ENCODE measurements at places on chromosomes 5 and 9.

GRCh38 chr9:85115473-85115872 lies 445.9 kb downstream of the NTRK2 start:
- DNase-seq = peak; percentile 8

DNA sequence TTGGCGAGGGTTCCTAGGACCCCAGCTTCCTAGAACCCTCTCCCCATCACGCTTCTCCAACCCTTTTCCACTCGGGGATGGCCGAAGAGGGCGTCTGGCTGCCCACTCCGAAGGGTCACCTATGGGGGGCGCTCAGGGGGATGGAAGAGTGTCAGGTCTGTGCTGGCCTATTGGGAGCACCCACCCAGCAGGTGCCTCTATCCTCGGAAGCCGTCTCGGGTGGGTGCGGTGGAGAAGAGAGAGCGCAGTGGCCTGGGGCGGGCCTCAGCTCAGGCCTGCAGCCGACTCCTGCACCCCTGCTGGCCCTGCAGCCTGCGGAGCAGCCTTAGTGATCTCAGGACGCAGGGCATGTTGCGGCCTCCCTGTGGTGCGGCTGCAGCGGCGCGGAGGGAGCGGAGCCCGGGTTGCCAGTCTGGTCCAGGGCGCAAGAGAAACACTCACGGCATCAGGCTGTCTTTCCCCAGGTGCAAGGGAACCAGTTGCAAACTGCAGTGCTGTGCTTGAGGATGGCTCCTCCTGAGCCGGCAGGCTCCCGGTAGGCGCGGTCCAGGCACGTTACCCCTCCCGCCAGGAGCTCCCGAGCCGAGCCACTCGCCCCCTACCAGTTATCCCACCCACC lies 1.5 kb upstream of the IRX2 start:
- DNase-seq = peak; percentile 15

GRCh38 chr9:91953718-91954117 lies 3.7 kb upstream of the ROR2 start:
- no peak for DNase-seq

GRCh38 chr5:142748568-142749249 lies 21.5 kb upstream of the ARHGAP26 start:
- no peak for DNase-seq

DNA sequence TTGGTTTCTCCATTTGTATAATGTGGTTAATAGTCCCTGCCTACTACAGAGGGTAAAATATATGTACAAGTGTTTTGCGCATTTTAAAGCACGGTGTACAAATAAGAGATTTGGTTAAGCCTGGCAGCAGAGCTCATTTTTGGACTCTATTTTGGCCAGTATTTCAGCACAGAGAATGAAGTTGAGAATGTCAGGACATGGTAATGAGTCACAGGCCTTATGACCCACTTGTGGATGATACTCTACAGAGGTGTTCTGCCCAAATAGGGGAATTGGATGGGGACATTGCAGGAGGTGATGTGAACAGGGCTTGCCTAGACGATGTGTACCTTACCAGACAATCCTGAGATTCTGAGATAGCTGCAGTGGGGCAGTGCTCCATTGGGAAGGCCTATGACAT lies 50.6 kb downstream of the MELK start:
- peak; percentile 4 for DNase-seq

DNA sequence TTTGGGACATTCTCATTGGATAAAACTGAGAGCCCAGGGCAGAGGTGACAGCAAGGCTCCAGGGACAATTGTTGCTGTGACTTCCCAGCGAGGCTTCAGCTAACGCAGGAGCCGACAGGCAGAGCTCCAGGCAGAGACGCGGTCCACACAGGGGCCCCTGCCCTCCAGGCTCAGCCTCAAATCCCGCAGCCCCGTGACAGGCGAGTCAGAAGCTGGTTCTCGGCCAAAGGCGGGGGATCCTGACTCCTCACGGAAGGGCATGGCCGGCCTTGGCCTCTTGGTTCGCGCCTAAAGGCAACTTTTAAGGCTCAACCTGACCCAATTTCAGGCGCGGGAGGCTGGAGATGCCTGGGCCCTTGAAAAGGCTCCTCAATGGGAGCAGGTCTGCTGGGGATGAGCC lies 21.3 kb downstream of the SLC12A7 start:
- DNase-seq = no peak

DNA sequence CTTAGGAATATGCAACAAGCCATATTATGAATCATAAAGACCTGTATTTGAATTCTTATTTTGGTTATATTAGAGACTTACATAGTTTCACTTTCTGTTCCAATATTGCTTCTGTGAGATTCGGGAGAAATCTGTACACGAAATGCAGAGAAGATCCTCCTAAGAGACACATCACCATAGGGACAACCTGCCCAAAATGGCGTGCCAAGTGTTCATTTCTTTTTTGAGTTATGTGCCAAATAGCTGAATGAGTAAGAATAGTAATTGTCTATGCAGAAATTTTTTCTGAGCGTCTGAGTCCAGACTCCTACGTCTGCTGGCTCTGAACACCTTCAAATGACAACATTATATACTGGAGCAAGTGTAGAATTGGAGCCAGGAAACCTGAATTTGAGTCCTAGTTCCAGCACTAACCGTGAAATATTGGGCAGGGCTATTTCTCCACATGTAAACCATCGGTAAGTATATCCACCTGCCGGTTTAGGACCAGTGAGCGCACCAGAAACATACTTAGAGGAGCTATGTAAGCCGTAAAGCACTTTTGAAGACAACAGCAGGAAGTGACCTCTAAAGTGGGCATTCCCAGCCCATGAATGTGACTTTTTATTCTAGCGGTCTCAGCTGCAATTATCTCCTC lies 163.9 kb upstream of the DMRT1 start:
- no peak for DNase-seq

- DNase-seq = peak; percentile 29
Measured at GRCh38 chr9:92716557-92716956, 46.6 kb upstream of the IPPK start.

- DNase-seq = no peak
Measured at GRCh38 chr5:73740274-73740790, 114.3 kb downstream of the ARHGEF28 start.

- no peak for DNase-seq
Measured at GRCh38 chr5:143074414-143074996, 304.3 kb downstream of the ARHGAP26 start.

- no peak for DNase-seq
Measured at GRCh38 chr5:172873513-172873912, 39.5 kb downstream of the ERGIC1 start.

- DNase-seq = no peak
Measured at GRCh38 chr5:161850491-161850890, 2.6 kb downstream of the GABRA1 start.

- DNase-seq = no peak
Measured at GRCh38 chr5:93810780-93811179, 69.4 kb upstream of the POU5F2 start.

- no peak for DNase-seq
Measured at GRCh38 chr9:95060234-95060633, 257.3 kb downstream of the FANCC start.

GRCh38 chr9:24912767-24913166 lies 367.1 kb upstream of the IZUMO3 start:
- DNase-seq = peak; percentile 18

DNA sequence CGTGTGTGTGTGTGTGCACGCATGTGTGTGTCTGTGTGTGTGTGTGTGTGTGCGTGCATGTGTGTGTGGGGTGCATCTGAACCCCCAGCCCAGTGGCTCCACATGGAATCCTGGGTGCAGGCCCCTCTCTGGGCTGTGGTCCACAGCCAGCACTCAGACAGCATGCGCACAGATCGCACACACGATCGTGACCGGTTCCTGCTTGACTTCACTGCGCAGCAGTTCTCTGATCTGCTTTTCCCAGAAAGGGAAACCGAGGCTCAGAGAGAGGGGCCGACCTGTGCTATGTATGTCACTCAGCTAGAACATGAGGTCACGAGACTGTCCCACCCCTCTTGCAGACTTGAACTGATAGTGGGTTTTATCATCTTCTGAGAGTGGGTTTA lies 34.4 kb downstream of the RASGEF1C start:
- no peak for DNase-seq

- DNase-seq = peak; percentile 91
Measured at GRCh38 chr5:174799121-174799520, 74.7 kb downstream of the MSX2 start.

DNA sequence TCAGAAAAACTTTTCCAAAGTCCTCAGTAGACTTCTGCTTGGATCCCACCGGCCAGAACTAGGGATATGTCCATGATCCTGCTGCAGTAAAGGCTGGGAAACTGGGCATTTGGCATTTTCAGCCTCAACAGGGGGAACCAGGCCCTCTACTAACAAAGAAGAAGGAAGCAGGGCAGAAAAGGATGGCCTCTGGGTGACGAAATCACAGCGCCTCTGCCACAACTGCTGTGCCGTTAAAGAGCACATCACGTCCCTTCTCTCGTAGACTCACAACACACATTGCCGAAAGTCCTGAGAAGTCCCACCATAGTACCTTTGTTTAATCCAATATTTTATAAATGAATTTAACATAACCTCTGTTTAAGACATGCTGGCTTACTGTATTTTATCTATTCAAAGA lies 10.4 kb upstream of the AFAP1L1 start:
- DNase-seq = no peak

DNA sequence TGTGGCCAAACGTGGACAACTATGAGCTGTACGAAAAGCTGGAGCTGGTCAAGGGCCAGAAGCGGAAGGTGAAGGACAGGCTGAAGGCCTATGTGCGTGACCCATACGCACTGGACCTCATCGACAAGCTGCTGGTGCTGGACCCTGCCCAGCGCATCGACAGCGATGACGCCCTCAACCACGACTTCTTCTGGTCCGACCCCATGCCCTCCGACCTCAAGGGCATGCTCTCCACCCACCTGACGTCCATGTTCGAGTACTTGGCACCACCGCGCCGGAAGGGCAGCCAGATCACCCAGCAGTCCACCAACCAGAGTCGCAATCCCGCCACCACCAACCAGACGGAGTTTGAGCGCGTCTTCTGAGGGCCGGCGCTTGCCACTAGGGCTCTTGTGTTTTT lies 3.3 kb downstream of the CDK9 start:
- DNase-seq = no peak

GRCh38 chr9:17816431-17817027 lies 237.7 kb downstream of the SH3GL2 start:
- DNase-seq = peak; percentile 77

DNA sequence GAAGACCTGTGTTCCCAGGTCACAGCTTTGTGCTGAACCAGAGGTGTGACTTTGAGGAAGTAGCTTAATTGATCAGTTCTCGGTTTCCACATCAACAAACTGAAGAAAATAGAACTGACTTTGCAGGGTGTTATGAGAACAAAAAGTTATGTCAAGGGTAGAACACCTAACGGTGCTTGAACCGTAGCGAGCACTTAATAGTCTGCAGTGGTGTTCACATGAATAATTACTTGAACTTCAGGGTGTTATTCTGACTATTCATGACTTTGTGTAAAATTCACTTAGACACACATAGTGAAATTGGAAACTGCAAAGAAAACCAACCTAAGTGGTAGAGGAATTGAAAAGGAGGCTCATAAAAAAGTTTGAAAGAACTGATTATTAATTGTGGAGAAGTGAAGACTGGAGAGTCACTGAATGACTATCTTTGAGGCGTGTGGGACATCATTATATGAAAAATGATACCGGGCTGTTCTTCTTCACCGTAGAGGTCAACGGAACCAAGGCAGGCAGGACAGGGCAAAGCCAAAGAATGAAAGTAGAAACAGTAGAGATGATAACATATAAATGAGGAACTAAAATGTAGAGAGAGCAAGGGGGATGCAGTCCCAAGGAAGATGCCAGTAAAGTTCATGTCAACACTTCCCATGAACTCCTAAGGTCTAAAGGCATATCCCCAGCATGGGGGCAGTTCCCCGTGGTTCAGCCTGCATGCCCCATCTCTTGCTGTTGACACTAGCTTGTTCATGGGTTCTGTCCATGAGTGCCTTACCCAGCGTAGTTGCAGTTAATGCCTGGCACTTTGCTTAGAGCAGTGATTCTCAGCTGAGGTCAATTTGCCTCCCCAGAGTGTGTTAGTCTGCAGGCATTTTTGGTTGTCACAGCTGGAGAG lies 118.7 kb downstream of the ZNF462 start:
- DNase-seq = no peak

- no peak for DNase-seq
Measured at GRCh38 chr5:170643591-170643990, 139.8 kb downstream of the KCNIP1 start.

- DNase-seq = peak; percentile 75
Measured at GRCh38 chr5:83837265-83837907, 116.7 kb upstream of the HAPLN1 start.

DNA sequence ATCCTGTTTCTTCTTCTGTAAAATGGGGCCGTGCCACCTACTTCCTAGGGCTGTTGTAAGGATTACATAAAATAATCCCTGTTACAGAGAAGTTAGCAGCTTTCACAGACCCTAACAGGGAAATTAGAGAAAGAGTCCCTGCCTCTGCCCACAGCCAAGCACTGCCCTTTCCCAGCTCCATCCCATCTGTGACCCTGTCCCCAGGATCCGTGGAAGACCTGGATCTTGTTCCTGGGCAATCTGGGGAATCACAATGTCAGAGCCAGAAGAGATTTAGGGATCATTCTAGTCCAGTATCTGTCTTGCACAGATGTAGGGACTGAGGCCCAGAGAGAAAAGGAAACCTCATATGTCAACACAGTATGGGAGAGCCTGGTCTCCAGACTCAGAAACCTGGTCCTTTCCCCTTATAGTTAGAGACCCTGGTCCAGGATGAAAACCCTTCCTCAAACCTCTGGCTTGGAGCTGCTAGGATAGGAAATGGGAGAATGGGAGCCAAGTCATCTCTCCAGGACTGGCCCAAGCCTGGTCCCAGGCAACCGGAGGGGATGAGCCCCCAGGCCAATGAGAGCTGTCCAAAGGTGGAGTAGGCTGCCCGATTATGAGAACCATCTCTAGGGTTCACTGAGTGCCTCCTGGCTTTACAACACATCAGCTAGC lies 12.5 kb downstream of the LHX6 start:
- DNase-seq = no peak

DNA sequence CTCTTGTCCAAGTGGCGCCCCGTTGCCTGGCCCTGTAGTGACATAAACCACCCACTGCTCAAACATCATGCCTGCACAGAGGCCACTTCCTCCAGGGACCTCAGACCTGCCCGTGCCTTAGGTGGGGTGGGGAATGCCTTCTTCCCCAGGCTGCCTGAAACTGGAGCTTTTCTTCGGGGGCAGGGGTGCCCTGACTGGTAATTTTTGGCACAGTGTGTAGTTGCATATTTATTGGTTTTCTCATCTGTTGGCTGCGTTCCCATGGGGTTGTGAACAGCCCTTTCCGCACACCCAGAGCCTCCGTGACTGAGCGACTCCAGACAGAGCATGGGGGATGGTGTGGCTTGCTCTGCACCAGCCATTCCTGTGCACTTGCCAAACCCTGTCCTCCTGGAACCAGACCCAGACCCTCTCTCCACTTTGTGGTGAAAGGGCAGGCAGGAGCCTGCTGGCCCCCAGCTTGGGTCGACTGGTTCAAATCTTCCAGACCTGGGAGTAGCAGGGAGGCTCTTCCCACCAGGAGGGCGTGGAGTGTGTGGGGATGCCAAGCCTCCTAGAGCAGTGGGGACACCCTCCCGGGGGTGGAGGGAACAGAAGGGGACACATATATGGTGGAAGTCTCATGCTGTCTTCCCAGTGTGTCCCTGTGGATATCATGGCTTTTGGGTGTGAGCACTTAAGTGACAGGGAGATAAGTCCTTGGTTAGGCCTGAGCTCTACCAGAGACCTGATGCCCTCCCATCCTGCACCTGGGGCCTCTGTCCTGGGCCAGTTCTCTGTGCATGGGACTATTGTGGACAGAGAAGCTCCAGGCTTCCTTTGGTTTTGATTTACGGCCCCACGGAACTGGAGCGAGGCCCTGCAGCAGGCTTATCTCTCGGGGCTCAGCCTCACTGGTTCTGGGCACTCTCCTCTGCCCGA lies 39.6 kb downstream of the WNK2 start:
- peak; percentile 84 for DNase-seq

Data from fibroblast of skin of right quadriceps (primary cell).